ENCODE measurements at places on chromosomes 4 and X.

DNA sequence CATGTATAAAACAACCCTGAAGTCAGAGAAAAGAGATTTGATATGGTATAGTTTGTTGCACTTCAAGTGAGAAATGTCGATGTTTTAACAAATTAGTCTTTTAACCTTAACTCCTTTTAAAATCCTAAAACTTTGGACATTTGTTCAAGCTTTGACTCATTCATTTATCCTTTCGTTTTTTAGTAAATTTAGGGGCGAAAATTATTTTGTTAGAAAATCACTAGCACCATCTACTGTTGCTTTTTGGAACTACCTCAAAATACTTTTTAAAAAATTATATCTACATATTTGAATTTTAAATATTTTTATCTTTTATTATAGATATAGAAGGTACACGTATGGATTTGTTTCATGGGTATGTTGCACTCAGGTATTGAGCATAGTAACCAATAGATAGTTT is 165.1 kb upstream of the POF1B start:
- DNase-seq = no peak

DNA sequence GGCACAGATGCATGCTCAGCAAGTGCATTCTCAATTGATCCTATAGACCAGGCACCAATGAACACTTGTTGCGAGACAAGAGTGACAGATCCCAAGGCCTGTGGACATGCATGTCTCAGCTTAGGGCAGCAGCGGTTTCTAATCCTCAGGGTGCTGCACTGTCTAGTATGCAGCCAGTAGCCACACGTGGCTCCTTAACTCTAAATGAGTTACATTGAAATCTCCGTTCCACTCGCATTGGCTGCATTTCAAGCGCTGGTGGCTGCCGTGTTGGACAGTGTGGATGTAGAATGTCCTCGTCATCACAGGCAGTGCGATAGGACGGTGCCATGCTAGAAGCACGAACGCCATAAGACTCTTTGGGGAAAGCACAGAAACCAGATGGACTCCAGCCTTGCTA is 24.0 kb upstream of the AFAP1 start:
- no peak for DNase-seq

DNA sequence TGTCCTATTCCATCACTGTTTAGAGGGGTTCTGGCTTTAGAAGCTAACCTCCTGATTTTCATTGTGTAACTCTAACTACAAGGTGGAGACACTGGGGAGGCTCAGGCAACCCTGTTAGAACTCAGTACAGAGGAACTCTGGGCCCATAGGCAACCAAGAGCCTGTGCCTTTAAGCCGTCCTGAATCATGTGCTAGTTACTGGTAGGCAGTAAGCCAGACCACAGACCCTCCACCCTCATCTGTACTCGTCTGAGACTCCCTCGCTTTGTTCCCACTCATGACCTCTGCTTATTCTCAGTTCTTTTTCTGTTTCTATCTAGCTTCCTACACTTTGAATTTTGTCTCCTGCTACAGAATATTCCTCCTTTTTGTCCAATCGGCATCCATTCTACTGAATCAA is 31.4 kb downstream of the TBC1D1 start:
- DNase-seq = peak; percentile 79

DNA sequence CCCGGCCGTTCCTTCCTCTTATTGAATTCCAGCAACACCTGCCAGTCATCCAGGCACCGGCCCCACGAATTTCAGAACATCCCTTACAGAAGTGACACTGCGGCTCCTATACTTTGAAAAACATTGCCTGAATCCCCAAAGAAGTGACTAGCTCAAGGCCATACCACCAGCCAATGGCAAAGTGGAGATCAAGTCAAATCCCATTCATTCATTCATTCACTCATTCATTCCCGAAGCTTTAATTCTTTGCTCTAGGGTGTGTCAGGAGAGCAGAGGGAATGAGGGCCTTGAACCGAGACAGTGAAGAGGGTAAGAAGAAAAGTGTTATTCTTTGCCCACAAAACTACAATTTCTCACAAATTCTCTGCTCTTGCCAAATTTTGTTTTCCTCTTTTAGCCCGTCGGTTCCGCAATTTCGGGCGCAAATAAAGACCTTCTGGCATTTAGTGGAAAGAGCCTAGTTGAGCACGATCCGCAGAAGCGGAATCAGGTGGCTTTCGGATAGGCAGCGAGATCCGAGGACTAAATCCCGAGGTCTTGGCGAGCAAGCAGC is 824 bp upstream of the HMGB3 start:
- no peak for DNase-seq

GRCh38 chrX:123961268-123962005 is at the start of gene STAG2:
STAG2 (plus strand) TSS chrX:123961706; CDS start chrX:124022628, 60,922 bp downstream.
- peak; percentile 78 for DNase-seq

GRCh38 chr4:26964994-26965393 is 104.4 kb downstream of the STIM2 start:
- DNase-seq = no peak

DNA sequence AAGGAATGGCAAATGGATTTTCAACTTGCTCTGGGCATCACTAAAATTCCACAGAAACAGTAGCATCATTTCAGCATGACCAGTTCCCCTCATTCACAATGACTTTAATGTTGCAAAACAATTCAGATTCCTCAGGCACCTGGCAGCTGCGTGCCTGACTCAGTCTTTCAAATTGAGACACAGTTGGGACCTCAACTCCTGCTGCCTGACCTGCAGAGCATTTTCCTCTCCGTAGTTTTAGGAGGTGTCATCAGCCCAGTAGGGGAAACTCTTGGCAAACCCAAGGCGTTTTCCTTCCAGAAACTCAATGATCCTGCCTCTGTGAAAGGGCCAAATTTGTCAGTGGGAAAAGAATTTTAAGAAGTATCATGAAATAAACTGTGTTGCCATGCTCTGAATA is 388.9 kb downstream of the SPRY1 start:
- peak; percentile 97 for DNase-seq
